ENCODE measurements at places on chromosomes 5 and 9.

- DNase-seq: no peak
These were observed 46.9 kb upstream of the TTC39B start for GRCh38 chr9:15353892-15354291.

- DNase-seq: no peak
These were observed 223.4 kb downstream of the DOCK8 start for GRCh38 chr9:438066-438465.

DNA sequence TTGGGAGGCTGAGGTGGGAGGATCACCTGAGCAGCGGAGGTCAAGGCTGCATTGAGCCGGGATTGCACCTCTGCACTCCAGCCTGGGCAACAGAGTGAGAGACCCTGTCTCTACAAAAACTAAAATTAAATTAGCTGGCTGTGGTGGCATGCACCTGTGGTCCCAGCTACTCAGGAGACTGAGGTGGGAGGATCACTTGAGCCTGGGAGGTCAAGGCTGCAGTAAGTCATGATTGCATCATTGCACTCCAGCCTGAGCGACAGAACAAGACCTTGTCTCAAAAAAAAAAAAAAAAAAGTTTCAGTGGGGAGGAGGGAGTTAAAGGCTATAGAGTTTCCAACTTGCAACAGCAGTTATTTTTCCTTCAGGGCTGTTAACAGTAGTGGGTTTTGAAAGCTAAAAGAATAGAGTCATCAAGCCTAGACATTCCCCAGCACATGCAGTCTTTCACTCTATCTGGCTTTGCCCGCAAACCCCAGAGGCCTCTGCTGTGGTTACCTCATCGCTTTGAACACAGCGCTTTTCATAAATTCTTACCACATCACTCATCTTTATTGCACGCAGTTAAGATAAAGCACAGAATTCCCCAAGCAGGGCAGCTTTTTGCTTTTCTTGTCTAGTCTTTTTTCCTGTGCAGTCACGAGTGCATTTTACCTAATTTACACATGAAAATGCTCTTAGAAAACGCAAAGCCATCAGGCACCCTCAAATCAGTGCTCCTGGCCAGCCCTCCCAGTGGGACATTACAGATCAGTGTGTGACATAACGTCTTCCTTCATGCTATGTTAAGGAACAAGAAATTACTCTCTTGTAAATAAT is 8.7 kb upstream of the SLC2A8 start:
- peak; percentile 54 for DNase-seq

GRCh38 chr5:168728546-168729211 is 149.5 kb upstream of the PANK3 start:
- no peak for DNase-seq

GRCh38 chr5:180116077-180116999 is 44.8 kb upstream of the RNF130 start:
- peak; percentile 41 for DNase-seq

- DNase-seq: no peak
These were observed 12.2 kb downstream of the FGF10 start for GRCh38 chr5:44377057-44377456.

GRCh38 chr5:172085738-172086137 is 79.3 kb upstream of the FBXW11 start:
- peak; percentile 34 for DNase-seq

DNA sequence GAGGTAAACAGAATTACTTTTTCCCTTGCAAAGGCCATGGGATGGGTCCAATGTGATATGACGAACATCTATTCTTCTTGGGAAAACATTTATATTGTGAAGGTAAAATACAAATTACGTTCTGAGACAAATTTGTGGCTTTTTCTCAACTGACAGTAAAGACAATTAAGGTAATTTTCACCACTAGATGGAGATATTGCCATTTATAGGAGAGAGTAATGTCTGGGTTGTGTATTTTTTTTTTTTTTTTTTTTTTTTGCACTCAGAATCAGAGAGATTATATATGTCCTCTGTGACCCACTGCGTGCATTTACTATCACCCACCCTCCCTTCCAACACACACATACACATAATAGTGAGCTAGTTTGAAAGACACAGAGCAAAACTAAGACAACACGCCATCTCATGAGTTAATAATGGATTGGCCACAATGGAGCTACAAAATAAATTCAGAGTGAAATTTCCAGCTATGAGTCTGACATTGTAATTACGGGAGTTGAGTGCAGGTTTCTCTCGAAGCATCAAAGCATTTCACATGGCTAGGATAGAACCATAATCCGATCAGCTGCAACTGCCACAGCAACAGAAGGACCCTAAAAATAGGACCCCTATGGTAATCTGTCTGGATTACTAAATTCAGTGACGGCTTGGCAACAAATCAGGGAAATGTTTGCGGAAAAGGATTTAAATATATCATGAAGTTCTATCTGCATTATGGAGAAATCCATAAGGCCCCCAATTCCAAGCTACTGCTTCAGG is 49.2 kb downstream of the ANXA1 start:
- DNase-seq: no peak

- DNase-seq: peak; percentile 52
These were observed 151.2 kb downstream of the ERCC6L2 start for GRCh38 chr9:96026655-96027213.

DNA sequence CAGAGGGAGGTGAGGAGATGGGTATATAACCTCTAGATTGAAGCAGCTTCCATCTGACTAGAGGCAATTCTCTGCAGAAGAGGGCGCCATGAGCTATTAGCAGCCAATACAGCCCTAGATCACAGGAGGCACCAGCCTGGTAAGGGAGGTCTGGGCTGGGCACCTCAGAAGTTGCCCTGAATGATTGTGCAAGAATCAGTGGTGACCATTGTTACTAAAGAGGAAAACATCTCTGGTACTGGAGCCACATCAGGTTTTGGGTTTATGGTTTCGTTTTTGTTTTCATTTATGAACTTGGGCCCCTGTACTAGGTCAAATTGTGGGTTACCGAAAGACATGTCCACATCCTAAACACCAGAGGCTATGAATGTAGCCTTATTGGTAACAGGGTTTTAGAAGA is 342.0 kb downstream of the MLLT3 start:
- no peak for DNase-seq

DNA sequence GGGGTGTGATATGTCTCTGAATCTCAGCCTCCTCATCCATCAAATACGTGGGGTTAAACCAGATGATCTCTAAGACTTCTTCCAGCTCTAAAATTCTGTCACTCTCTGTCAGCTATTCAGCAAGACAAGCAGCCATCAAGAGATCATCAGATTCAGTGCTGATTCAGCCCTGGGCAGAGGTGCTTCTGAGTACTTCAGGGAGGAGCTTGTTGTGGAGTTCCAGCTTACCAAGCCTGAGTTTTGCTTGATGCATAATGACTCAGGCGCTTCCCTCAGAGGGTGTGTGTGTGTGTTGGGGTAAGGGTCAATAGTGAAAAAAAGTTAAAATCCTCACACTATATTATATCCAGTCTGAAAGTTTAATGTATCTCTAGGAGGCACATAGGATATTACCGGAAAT is 29.6 kb upstream of the TAF1L start:
- DNase-seq: no peak

DNA sequence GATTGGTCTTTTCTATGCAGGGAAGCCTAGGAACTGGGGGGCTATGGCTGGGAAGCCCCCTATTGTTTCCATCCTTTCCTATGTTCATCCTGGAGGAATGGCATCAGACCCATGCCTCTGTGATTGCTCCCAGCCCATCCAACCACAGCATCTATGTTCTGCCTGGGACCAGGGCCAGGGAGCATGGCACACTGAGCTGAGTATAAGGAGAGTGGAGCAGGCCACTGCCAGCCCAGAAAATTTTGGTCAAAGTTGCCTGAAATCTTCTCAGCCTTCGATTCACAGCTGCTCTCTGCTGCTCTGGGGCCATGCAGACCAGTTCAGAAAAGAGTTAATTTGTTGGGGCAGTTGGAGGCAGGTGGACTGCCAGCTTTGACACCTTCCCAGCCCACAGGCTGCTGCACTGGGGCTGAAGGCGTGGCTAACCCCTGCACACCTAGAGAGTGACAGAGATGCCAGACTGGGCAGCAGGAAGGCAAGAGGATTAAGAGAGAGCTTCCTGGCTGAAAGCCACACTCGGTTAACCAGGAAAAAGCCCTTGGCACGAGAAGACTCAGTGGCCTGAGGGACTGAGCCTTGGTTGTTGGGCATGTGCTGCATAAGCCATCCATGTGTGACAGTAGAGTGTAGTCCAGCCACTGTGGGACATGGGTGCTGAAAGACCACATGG is 12.1 kb downstream of the TGFBI start:
- DNase-seq: no peak

GRCh38 chr5:112228667-112229066 is 190.4 kb downstream of the EPB41L4A start:
- DNase-seq: peak; percentile 93

- no peak for DNase-seq
These were observed 93.1 kb upstream of the IFNK start for GRCh38 chr9:27430750-27431535.

DNA sequence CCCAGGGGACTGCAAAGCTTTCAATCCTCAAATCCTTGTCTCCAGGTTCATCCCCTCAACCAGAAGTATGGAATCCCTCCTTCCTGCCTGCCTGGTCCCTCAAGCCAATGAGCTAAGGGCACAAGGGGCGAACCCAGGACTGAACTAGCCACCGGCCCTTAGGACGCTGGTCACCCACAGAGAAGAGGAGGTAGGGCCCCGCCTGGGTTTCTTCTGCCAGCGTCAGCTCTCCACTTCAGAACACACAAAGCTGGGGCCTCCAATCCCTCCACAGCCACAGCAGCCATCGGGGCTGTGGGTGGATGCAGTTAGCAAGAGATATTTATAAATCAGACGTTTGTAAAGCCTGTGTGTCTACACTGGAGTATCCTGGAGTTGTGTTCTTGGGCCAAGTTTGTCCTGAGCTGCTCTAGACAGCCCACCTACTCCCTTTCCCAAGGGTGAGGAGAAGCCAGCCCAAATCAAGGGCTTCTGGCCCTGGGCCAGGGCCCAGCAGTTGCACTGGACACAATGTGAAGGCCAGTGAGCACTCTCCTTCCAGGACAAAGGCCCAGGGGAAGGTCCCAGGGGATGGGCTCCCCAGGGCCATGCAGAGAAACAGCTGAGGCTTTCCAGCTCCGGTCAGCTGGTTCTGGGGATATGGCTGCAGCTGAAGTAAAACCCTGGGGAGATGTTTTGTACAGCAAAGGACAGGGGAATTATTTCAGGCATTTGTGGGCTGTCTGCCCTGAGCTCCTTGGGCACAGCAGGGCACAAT is 18.9 kb downstream of the AMBP start:
- DNase-seq: peak; percentile 47

DNA sequence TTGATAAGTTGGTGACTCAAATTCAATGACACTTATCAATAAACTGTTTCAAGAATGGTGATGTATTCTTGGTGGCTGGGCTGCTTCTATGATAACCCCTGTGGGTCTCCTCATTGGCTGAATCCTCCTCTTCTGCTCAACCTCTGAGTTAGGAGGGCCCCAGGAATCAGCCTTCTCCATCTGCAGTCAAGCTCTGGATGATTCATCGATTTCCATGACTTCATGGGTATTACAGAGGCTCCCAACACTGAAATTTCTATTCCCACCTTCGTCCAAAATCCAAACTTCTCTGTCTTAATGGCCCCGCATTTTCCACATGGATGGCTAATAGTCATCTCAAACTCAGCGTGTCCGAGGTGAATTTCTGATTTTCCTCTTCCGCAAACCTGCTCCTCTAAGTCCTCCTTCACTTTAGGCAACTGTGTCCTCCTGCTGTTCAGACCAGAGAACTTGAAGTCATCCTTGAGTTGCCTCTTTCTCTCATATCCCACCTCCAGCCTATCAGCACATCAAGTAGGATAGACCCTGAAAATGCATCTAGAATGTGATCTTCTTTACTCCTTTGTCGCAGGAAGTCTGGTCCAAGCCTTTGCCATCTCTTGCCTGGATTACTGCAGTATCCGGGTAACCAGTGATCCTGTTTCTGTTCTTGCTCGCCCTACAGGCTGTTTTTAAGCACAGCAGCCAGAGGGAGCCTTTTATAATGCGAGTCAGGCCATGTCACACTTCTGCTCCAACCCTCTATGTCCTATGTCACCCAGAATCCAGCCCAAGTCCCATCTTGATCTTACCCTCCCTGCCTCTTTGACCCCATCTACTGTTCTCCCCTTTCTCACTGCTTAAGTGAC is 41.4 kb upstream of the IL7R start:
- no peak for DNase-seq

GRCh38 chr9:7613931-7614330 is 185.6 kb downstream of the DMAC1 start:
- no peak for DNase-seq

GRCh38 chr5:83124593-83124992 is 47.2 kb downstream of the XRCC4 start:
- no peak for DNase-seq

GRCh38 chr5:138594305-138595058 is 19.3 kb upstream of the HSPA9 start:
- no peak for DNase-seq

GRCh38 chr9:83708515-83709158 is 879 bp upstream of the UBQLN1 start:
- DNase-seq: peak; percentile 92

DNA sequence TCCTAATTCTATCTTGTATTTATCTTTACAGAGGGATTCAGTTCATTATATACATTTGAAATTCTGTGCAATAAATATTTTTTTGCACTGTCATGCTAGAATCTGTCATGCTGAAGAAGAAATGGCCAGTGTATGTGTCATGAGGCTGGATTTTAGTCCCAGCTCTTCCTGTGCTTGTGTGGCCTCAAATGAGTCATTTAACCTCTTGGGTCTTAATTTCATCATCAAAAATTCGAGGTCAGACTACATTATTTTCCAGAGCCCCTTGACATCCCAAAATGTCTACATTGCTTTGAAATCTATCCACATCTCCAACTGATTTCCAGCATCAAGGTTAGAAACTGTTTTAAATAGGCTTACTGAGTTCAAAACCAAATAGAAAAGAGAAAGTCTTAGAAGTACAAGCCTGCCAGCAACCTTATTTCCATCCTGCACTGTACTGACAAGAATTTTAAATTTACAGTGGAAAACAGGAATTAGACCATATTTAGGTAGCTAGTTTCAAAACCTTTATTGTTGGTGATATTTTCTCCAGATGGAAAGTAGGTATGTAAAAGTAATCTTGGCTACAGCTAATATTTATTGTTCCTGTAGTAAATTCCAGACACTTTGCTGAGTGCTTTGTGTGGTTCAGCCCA is 96.7 kb upstream of the MAMDC2 start:
- DNase-seq: no peak

GRCh38 chr9:73494894-73495293 is 343.2 kb downstream of the ANXA1 start:
- DNase-seq: no peak

DNA sequence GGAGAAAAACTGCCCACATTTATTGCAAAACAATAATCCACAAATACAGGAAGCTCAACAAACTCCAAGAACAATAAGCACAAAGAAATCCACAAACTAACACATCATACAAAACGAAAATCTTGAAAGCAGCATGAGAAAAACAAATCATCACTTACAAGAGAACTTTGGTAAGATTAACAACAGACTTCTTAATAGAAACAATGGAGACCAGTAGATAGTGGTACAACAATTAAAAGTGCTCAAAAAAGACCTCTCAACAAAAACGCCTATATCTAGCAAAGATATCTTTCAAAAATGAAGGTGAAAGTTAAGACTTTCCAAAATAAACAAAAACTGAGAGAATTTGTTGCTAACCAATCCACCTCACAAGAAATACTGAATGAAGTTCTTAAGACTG is 38.4 kb downstream of the CDKL3 start:
- DNase-seq: no peak
